NCI-H1048 (cell line): ENCODE measurements at places on chromosomes 11 and 22.

DNA sequence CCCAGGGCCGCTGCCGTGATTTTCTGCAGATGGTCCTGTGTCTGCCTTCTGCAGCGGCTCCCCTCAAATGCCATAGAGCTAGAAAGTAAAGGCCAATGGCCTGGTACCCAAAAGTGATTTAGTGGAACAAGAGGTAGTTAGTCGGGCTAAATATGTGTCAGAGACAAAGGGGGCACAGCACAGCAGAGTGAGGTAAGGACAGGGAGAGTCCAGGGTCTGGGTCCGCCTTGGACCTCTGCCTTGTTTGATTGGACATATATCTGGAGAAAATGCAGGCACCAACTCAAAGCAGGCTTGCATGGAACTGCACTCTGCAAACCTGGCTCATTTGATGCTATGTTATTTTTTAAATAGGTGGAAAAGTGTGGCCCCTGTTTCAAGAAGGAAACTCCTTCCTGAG is 249.6 kb upstream of the B3GAT1 start:
- no peak for DNase-seq

- no peak for DNase-seq
These were observed 50.4 kb downstream of the ADM start for GRCh38 chr11:10355257-10355661.

GRCh38 chr11:72781313-72782080 is 12.3 kb downstream of the STARD10 start:
- peak; percentile 11 for DNase-seq

DNA sequence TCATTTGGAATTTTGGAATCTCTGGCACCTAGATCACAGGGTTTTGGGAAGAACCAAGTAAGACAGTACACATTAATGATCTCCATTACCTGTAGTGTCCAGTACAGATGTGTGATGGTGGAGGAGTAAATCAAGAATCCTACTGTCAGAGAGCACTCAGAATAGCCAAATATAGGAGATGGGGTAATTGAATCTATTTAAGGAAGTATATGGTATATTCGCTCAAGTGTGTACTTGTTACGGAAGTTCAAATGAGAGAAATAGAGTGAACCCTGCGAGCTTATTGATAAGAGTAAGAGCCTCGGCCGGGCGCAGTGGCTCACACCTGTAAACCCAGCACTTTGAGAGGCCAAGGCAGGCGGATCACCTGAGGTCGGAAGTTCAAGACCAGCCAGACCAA is 2.2 kb downstream of the SPCS2 start:
- DNase-seq: no peak

DNA sequence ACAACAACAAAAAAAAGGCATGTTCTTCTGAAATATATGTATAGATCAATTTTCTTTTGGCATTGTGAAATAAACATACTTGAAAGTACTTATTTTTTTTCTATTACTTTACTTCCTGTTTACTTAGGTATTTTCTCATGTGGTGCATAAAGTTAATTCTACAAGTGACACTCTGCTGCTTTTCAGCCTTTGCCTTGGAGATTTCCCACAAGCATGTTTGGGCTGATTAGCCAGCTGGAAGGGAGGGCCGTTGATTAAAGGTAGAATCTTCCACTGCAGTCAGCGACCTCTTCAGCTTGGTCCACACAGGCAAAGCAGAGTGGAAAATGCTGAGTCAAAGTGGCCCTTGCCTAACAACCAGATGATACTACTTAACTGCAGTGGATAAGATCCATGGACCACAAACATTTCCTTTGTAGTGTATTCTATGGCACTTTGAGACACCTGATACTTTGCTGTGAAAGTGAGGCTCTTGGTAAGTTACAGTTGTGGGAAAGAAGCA is 176.0 kb downstream of the ARHGAP42 start:
- DNase-seq: no peak

DNA sequence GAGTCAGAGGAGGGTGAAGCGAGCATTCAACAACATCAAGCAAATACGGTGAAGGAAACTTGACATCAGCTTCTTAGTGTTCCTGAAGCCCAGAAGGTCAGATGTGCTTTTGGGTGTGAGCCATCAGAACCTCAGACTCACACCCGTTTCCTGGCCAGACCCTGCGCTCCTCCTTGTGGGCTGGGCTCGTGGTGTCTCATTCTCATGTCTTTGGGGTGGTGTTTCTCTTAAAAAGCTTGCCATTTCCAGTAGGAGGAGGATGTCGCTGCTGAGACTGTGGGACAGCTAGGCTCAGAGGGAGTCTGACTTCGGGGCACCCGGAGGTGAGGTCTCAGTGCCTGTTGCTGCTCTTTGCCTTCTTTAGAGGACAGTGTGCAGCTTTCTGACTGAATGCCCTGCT is 24.2 kb downstream of the PPFIBP2 start:
- DNase-seq: no peak
